ENCODE measurements at places on chromosomes 12 and 14.

- no peak for DNase-seq
These were observed 205.0 kb downstream of the BMP4 start for GRCh38 chr14:53751650-53752049.

GRCh38 chr12:110193196-110193595 lies 69.0 kb downstream of the IFT81 start:
- DNase-seq: no peak

- DNase-seq: peak; percentile 33
These were observed 108.0 kb downstream of the KITLG start for GRCh38 chr12:88472248-88472647.

DNA sequence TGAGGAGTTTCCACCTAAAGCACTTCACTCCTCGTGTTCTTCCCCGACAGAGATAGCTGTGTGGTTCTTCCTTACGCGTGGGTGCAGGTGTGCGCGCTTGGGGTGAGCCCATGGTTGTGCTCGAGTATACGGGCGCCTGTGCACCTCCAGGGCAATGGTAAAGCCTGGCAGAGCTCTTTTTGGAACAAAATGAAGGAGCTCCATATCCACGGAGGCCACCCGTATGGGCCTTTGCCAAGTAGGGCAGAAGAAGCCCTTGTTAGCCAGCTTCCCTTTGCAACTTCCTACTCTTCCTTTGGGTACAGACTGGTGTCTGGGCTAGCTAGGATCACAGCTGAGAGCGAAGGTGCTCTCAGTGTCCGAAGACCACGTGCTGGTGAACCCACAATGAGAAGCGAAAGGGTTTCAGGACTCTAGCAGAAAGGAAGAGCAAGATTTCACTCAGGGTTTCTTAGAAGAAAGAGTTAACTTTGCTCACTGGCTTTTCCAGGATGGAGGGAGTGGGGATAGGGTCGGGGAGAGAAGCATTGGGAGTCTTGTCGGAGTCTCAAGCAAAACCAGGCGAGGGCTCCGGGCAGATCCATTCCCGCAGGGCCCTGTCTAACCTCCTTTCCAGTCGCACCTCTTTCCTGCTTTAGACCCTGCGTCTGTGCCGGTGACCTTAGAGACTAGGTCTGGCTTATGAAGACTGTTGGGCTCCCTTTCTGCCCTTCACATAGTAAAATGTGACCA lies 960 bp upstream of the LRFN5 start:
- peak; percentile 60 for DNase-seq

GRCh38 chr14:52609445-52610044 lies 56.9 kb downstream of the GPR137C start:
- no peak for DNase-seq

DNA sequence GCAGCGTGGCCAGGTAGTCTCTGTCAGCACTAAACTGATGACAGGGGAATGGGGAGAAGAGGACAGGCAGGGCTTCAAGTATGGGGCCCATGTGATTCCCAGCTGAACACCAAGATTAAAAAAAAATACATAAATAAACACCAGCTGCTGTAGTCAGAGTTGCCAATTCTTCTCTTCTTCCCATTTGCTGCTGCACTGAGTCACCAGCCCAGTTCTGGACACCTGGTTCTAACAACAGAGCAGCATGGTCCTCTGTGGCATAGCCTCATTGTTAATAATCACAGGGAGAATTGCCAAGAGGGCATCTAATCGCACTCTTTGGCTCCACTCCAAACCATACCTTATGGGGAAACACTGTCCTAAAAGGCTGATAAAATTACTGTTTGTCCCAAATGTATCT lies 15.1 kb downstream of the PPM1H start:
- DNase-seq: peak; percentile 59

GRCh38 chr12:49108958-49109404 lies 1.7 kb downstream of the LMBR1L start:
- DNase-seq: no peak

DNA sequence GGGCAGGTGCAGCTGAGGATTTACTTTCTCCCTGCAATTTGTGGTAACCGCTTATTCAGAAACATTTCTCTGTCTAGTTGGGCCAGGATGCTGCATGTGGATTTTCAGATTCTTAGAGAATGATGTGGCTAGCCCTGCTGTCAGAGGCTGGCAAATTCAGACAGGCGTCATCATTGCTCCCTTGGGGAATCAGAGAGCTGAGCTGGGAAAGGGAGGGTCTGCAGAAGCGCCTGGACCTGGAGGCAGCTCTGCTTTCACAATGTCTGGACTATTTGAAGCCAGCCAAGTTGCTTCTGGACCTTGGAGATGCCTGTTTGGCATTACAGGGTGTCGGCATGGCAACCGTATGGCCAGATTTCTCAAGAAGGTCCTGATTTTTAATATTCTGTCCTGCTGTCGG lies 3.4 kb downstream of the GALNT16 start:
- DNase-seq: peak; percentile 93

Measured in astrocyte of the spinal cord (primary cell).